Kidney (tissue), 22 donors: ENCODE measurements at places on chromosomes 7 and 10.

- no peak for DNase-seq
These were observed 68.5 kb downstream of the CXCL12 start for GRCh38 chr10:44316187-44316921.

DNA sequence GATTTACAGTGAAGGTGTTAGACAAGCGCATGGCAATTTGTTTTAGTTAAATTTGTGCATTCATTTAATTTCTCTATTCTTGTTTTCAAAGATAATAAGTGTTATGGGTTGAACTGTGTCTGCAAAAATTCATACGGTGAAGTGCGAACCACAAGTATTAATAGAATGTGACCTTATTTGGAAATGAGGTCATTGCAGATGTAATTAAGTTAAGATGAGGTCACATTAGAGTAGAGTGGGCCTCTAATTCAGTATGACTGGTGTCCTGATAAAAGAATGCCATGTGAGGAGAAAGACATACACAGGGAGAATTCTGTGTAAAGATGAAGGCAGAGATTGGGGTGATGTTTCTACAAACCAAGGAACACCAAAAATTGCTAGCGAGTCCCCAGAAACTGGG lies 158.8 kb upstream of the SEMA3E start:
- DNase-seq, result no peak

- no peak for DNase-seq
These were observed 129.7 kb downstream of the ZNF248 start for GRCh38 chr10:37727491-37728352.

GRCh38 chr10:113379091-113379490 lies 173.8 kb upstream of the HABP2 start:
- DNase-seq, result no peak

DNA sequence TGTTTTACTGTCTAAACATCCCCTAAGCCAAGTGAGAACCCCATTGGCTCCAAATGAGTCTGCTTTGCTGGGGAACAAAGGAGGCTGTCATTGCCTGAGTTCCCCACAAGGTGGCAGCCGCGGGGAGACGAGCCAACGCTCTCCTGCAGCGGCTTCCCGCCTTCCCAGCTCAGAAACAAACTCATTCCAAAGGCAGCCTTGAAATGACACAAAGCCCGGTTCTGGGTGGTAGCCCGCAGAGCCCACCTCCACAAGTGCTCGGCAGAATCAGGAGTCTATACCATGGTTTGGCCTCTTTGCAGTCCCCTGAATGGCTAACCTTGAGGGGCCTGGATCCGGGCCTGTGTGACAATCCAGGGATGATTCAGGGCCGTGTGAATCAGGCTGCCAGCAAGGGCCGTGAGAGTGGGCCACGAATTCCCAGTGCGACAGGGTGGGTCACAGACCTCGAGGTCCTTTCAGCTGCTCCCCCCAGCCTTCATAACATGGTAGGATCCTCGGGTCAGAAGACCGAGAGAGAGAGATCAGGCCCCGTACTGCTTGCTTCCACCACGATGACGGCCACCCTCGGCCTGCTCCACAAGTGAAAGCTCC lies 79.7 kb downstream of the DLG5 start:
- DNase-seq, result peak; percentile 88

GRCh38 chr7:138618933-138619332 lies 82.2 kb downstream of the SVOPL start:
- no peak for DNase-seq

DNA sequence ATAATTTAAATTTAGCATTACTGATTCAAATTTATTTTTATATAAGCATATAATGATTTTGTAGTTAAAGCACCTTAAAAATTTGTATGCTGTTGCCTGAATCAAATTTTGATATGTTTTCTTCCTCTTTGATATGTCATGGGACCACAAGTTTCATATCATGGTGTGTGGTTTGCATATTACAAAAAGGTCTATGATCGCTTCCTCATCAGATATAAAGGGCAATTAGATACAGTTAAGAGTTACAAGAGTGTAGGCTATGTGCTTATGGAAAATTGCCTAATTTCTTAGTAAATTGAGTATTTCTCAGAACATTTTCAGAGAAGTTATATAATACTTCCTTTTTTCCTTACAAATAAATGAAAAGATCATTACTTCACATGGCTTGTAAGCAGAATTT lies 22.2 kb downstream of the MRC1 start:
- DNase-seq, result no peak

- DNase-seq, result no peak
These were observed 674 bp upstream of the OSBPL3 start for GRCh38 chr7:24980534-24981170.

- DNase-seq, result no peak
These were observed 34.9 kb downstream of the PAX2 start for GRCh38 chr10:100780324-100780723.

DNA sequence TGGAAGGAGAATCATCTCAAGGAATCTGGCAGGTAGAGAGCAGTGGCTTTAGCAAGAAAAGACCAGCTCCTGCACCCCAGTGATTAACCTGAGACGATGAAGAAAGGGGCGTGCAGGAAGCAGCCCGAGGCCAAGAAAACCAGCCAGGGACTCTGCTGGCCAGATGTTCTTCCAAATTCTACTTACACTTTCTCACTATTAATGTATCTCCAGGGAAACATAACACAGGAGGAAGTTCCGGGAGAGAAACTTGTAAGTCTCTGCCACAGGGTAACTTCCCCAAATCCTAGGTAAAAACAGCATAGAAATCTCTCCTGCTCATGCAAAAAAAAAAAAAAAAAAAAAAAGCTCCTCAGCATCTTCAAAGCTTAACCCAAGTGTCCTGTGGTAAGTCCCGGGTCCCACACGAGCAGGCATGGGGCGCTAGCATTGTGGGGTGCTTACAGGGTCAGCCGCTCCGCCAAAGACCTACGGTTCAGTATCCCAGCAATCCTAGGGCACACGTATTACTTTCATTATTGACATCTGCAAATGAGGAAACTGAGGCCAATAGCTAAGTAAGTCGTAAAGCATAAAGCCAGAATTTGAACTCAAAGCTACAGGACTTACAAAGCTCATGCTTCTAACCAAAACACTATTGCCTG lies 97.2 kb upstream of the GNA12 start:
- no peak for DNase-seq

GRCh38 chr7:101099969-101100781 lies 14.9 kb downstream of the TRIM56 start:
- peak; percentile 98 for DNase-seq

DNA sequence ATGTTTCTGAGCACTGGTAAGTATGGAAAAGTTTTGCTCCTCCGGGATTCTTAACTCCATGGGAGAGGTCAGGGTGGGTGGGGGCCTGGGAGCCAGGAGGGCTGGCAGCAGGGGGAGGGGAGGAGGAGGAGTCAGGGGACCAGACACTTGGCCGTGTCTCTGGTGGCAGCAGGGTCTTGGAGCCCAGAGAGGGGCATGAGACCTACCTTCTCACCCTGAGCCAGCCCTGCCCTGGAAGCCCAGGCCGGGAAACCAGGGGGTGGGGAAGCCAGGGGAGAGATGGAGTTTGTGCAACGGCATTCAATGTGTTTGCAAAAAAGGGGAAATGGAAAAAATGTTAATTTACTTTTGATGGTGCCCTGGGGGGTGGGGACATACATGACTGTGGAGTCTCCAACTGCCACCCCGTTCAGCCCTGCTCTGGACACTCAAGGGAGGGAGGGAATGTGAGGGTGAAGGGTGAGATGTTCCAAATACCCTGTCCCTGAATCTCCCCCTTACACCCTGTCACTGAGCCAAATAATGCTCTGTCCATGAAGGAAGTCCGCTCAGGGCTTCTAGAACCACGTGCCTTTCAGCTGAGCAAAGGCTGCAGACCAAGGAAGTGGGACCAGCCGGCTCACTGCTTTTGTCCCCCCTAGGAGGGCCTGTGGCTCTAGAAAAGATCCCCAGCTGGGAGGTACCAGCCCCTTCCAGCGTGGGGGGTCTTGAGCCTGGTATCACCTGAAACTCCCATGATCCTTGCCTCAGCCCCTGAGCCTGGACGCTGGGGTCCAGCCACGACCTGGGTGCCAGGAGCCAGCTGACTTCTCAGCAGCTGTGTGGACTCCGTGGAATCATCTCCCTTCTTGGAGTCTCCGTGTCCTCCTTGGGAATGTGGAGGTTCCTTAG lies 48.3 kb downstream of the TMEM270 start:
- no peak for DNase-seq

GRCh38 chr10:110212119-110213006 lies 5.0 kb downstream of the MXI1 start:
- no peak for DNase-seq

DNA sequence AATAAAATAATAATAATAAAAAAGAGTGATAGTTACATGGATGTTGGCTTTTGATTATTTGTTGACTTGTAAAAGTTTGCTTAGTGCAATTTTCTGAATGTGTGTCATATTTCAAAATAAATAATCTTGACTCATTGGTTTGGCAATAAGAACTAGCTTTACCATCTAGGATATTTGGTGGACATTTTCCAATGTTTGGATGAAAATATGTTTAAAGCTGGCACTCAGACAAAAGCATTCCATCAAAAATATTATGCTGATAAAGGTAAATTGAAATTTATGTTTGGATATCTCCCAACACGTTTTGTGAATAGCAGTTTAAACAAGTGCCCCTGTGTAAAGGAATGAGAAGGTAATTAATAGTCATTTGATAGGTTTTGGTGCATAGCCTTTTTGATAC lies 62.5 kb upstream of the KCNMA1 start:
- no peak for DNase-seq

DNA sequence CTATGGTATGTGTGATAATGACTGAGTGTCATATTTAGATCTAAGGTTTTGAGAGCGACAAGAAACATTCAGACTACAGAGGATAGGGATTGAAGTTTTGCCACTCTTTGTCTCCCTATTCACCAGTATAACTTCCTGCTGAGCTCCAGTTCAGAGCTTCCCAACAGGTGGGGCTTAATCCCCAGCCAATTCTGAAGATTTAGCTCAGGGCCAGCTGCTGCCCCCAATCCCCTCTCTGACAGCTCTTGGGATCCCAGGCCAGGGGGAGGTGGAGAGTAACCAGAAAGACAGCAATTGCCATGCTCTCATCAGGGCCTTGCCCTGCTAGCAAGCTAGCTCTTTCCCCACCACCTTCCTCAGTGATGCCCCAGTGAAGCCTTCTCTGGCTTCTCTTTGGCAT lies 57.8 kb downstream of the TRIL start:
- no peak for DNase-seq

DNA sequence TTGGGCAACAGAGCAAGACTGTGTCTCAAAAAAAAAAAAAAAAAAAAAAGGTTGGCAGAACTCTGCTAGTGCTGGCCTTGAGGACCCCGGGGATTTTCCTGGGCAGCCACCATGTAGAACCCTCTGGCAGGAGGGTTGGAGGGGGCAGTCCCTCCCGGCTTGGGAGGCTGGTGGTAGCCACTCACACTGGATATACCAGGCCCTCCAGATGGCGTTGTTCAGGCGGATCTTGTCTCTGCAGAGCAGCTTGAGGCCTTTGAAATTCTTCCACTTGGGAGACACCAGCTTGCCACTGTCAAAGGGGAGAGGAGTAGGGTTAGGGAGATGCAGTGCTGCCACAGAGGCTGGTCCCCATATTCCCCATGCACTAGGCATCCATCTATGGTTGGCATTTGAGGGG lies 8.4 kb downstream of the MLXIPL start:
- no peak for DNase-seq

GRCh38 chr7:27933671-27934565 lies 194.0 kb downstream of the TAX1BP1 start:
- DNase-seq, result no peak
